T-helper 17 cell (primary cell): ENCODE measurements at places on chromosomes 11 and 22. TPM values are rescaled to one million over a fixed set of nuclear protein-coding genes. Genes with fewer than 3 reads are reported as not detected.

- peaks cover 5% of the 10 kb centered on the region for H3K36me3 ChIP-seq
- H3K4me3 ChIP-seq: no peak overlapping the region
Measured at GRCh38 chr11:7543302-7543701, 29.5 kb downstream of the PPFIBP2 start.

DNA sequence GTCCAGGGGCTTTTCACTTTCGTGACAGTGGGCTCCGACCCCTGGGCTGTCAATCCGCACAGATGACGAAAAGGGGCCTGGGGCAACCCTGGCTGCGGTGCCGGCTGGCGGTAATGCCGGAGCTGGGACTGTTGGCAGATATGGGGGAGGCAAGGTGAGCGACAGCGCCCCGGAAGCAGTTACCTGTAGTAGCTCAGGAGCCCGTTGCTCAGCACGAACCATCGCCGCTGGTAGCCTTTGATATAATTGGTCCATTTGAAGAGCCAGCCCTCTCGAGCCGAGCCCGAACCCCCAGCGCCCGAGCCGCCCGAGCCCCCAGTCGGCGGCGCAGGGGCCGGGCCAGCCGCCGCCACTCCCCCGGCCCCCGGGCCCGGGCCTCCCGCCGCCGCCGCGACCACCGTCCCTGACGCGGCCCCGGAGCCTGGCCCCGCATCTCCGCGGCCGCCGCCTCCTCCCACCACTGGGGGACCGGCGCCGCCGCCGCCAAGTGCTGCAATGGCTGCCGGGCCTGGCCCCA lies 396 bp downstream of the OSBP start:
- H3K4me3 ChIP-seq: peak overlapping the region; percentile 98
- H3K27ac ChIP-seq: peak overlapping the region; percentile 96
- no peaks in the 10 kb centered on the region for H3K27me3 ChIP-seq
- DNase-seq: peak; percentile 60
- H3K36me3 ChIP-seq: no peaks in the 10 kb centered on the region
- peaks cover 38% of the 10 kb centered on the region for H3K4me1 ChIP-seq

GRCh38 chr11:7559398-7560283 lies 45.8 kb downstream of the PPFIBP2 start:
- H3K4me1 ChIP-seq: peaks cover 19% of the 10 kb centered on the region
- H3K27ac ChIP-seq: no peak overlapping the region
- no peak overlapping the region for H3K4me3 ChIP-seq
- no peaks in the 10 kb centered on the region for H3K27me3 ChIP-seq
- DNase-seq: no peak

- H3K4me1 ChIP-seq: no peaks in the 10 kb centered on the region
- DNase-seq: no peak
- H3K4me3 ChIP-seq: no peak overlapping the region
- no peaks in the 10 kb centered on the region for H3K36me3 ChIP-seq
Measured at GRCh38 chr11:107732689-107733051, 20.8 kb upstream of the SLN start.

Gene CCDC81
- total RNA-seq: 1.6 TPM
